T-cell (primary cell): ENCODE measurements at places on chromosomes 1 and 21. TPM values are rescaled to one million over a fixed set of nuclear protein-coding genes. Genes with fewer than 3 reads are reported as not detected.

TRIM46 gene
- total RNA-seq: 5.1 TPM

IVL gene
- total RNA-seq: not detected

BACE2 gene
- 1.1 TPM for total RNA-seq

AADACL3 gene
- not detected for total RNA-seq

DNA sequence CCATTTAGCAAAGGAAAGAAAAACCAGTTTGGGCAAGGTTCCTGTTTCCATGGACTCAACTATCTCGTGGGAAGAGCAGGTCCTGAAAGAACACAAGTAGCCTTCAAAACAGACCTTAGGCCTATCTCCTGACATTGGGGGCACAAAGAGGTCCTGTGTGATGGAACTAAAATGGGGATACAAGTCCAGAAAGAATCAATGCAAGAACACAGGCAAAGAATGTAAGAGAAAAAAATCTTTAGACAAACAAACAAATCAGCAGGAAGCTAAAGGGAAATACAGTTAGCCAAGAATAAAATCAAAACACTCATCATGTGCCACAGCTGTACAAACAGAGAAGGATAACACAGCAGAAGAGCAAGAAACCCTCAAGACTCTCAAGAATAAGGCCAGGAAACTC is 28.2 kb downstream of the SLC30A10 start:
- H3K4me3 ChIP-seq: no peak overlapping the region
- no peaks in the 10 kb centered on the region for H3K4me1 ChIP-seq
- no peaks in the 10 kb centered on the region for H3K27me3 ChIP-seq
- no peaks in the 10 kb centered on the region for H3K36me3 ChIP-seq
- DNase-seq: no peak

DNA sequence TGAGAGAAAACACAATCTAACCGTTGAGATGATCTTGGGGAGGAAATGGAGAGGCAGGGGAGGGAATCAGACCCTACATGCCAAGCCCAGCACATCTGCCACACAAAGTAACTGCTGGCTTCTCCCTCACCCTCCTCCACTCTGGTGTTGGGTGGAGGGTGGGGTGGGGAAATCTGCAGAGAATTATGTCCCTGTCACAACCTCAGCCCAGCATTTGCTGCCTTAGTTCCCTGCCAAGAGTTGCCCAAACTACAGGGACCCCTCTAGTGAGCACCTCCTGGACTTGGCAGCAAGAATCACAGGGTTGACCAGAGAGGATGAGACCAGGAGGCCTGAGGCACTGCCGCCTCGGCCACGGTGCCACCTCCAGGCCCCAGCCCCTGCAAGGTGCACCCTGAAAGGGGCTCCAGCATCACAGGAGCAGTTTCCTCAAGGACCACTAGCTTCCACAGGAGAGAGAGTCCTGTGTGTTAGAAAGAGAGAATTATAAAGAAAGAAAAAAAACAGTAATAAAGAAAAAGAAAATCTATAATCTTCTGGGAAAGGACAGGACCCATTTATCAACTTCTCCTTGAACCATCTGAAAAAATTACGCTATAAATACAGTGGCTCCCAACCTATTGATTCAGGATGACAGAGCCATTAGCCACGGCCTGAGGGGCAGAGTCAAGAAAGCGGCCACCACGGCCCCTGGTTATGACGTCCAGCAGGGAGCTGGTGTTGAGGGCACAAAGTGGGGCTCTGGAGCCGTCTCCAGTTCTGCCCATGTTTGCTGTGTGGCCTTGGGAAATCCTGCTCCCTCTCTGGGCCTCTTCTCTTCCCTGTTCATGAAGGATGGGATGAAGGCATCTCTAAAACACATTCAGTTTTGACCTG is 451.7 kb downstream of the MATN1 start:
- peaks cover 37% of the 10 kb centered on the region for H3K27me3 ChIP-seq
- H3K4me3 ChIP-seq: no peak overlapping the region
- H3K36me3 ChIP-seq: no peaks in the 10 kb centered on the region

GRCh38 chr1:207302618-207303393 is 18.7 kb upstream of the CD55 start:
- no peak for DNase-seq
- H3K27me3 ChIP-seq: no peaks in the 10 kb centered on the region
- H3K36me3 ChIP-seq: no peaks in the 10 kb centered on the region

- H3K4me3 ChIP-seq: no peak overlapping the region
- no peak overlapping the region for H3K27ac ChIP-seq
- DNase-seq: no peak
- H3K36me3 ChIP-seq: no peaks in the 10 kb centered on the region
Measured at GRCh38 chr1:172169836-172170235, 250.6 kb upstream of the C1orf105 start.

DNA sequence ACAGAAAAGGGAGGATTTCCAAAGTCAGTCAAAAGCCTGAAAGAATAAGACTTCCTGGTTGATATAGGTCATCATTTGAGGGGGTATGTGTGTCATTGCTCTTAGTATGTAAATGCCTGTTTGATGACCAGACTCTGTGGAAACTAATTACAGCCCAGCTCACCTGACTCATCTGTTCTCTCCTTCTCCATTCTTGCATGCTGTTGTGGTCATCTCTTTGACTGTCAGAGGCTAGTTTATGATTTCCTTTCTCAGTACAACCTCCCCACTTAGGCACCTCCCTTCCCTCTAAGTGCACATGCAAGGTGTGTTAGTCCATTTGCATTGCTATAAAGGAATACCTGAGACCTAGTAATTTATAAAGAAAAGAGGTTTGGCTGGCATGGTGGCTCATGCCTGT is 2.4 kb upstream of the C1orf116 start:
- no peak overlapping the region for H3K27ac ChIP-seq
- H3K4me3 ChIP-seq: no peak overlapping the region
- DNase-seq: no peak
- no peaks in the 10 kb centered on the region for H3K36me3 ChIP-seq
